ENCODE measurements at places on chromosomes 12 and 14. TPM values are rescaled to one million over a fixed set of nuclear protein-coding genes. Genes with fewer than 3 reads are reported as not detected.

Gene IFT43
- 44.8 TPM for polyA plus RNA-seq

Gene IL31
- polyA plus RNA-seq, result not detected

Gene RASAL1
- polyA plus RNA-seq, result 0.27 TPM

Gene NXPH4
- 0.67 TPM for polyA plus RNA-seq

Gene TRIM9
- 1.1 TPM for polyA plus RNA-seq

Gene NR1H4
- polyA plus RNA-seq, result 0.20 TPM

Gene AMN
- polyA plus RNA-seq, result 0.30 TPM

Gene HOXC5
- 0.30 TPM for polyA plus RNA-seq

Gene NR2C1
- polyA plus RNA-seq, result 73.6 TPM
